Activated T-helper 17 cell treated with anti-CD3 and anti-CD28 coated beads, Interleukin-2, amount 50 U/mL, for 72 hours (primary cell): ENCODE measurements at places on chromosomes 1 and 21.

- H3K36me3 ChIP-seq = no peaks in the 10 kb centered on the region
- ATAC-seq = no peak
- no peaks in the 10 kb centered on the region for H3K27me3 ChIP-seq
- no peak overlapping the region for H3K27ac ChIP-seq
- no peaks in the 10 kb centered on the region for H3K4me1 ChIP-seq
Observed at GRCh38 chr1:112881742-112882127, 74.3 kb downstream of the SLC16A1 start.

DNA sequence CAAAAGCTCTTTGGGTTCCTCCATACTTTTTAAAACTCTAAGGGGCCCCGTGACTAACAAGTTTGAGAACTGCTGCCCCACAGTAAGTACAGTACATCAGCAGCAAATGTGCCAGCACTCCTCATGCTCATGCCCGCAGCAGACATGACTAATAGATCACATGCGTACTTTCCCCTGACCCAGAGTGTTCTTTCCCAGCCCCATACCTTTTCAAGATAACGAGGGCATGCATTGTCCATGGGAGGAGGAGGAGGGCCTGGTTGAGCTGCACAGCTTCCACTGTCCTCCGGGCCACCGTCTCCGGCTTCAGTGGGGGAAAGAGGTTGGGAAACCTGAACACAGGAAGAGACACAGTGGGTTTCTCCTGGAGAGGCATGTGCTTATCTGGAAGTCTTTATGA, 45.5 kb downstream of the DHRS3 start:
- ATAC-seq = peak; percentile 50
- no peak overlapping the region for H3K27ac ChIP-seq
- H3K4me1 ChIP-seq = no peaks in the 10 kb centered on the region
- H3K27me3 ChIP-seq = no peaks in the 10 kb centered on the region

- H3K4me1 ChIP-seq = no peaks in the 10 kb centered on the region
- H3K4me3 ChIP-seq = no peak overlapping the region
- no peaks in the 10 kb centered on the region for H3K36me3 ChIP-seq
- no peak overlapping the region for H3K27ac ChIP-seq
- peak; percentile 11 for ATAC-seq
Observed at GRCh38 chr1:184629266-184629665, 125.4 kb downstream of the EDEM3 start.

DNA sequence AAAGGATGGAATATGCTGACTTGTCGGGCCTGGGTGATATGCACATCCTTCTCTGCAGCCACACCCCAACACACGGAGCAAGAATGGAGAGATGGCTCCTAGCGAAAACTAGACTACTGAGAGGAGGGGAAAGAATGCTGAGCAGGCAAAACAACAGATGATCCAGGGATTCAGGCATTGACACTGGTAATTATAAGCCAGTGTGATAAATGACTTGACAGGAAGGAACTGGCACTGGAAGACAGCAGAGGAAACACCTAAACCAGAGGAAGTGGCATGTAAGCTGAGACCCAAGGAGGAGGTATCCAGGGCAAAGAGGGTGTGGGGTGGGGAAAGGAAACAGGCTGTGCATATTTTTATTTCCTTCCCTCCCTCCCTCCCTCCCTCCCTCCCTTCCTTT, 31.7 kb upstream of the KHDRBS1 start:
- H3K36me3 ChIP-seq = no peaks in the 10 kb centered on the region
- peak overlapping the region; percentile 65 for H3K4me3 ChIP-seq
- H3K27ac ChIP-seq = peak overlapping the region; percentile 70
- peak; percentile 34 for ATAC-seq
- H3K27me3 ChIP-seq = no peaks in the 10 kb centered on the region
- peaks cover 41% of the 10 kb centered on the region for H3K4me1 ChIP-seq

- H3K4me1 ChIP-seq = no peaks in the 10 kb centered on the region
- peaks cover 14% of the 10 kb centered on the region for H3K27me3 ChIP-seq
- H3K27ac ChIP-seq = no peak overlapping the region
- no peaks in the 10 kb centered on the region for H3K36me3 ChIP-seq
Observed at GRCh38 chr1:242811092-242811840, 286.8 kb upstream of the PLD5 start.

DNA sequence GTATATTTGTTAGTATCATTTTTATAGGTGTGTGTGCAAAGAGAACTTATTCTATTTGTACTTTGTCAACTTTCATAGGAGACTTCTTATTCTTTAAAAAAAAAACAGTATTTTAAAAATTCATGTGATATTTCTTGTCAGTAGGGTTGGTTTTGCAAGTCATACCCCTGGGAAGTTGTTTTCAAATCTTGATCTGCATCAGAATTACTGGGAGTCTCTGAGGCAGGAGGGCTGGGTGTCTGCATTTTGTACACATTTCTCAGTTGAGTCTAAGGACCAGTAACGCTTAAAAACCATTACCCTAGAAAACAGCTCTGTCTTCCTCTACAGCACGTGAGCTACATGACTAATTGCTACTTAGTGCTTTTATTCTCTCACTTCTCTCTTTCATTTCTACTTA, 76.0 kb upstream of the CTTNBP2NL start:
- no peaks in the 10 kb centered on the region for H3K36me3 ChIP-seq
- no peak for ATAC-seq
- H3K27me3 ChIP-seq = peaks cover 19% of the 10 kb centered on the region
- no peak overlapping the region for H3K4me3 ChIP-seq

DNA sequence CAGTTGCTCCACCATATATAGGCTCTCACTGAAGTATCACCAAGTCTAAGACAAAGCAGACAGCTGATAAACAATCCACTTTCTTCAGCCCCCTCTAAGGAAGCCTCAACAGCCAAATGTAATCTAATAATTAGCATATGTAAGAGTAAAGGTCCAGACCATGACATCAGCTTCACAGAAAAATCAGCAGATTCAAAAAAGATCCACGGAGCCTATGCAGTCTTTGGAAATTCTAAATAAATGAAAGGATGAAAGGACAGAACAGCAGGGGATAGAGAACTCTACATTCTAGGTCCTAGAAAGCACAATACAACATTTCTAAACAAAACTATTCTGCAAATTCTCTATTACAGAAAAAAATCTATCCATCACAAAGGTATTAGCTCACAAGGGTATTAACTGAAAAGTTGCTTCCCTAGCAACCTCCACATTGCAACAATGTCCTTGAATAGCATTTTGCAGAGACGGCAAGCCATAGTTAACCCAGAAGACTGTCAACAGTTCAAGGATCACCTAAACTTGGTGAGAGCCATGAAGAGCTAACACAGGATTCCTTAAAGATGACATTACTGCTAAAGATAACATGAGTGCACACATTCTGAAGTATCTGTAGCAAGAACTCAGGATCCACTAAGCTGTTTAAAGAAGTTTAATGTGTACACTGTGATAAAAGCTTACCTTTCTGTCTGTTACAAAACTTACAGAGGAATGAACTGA, 74.3 kb downstream of the SIPA1L2 start:
- H3K36me3 ChIP-seq = no peaks in the 10 kb centered on the region
- no peaks in the 10 kb centered on the region for H3K4me1 ChIP-seq
- no peaks in the 10 kb centered on the region for H3K27me3 ChIP-seq

DNA sequence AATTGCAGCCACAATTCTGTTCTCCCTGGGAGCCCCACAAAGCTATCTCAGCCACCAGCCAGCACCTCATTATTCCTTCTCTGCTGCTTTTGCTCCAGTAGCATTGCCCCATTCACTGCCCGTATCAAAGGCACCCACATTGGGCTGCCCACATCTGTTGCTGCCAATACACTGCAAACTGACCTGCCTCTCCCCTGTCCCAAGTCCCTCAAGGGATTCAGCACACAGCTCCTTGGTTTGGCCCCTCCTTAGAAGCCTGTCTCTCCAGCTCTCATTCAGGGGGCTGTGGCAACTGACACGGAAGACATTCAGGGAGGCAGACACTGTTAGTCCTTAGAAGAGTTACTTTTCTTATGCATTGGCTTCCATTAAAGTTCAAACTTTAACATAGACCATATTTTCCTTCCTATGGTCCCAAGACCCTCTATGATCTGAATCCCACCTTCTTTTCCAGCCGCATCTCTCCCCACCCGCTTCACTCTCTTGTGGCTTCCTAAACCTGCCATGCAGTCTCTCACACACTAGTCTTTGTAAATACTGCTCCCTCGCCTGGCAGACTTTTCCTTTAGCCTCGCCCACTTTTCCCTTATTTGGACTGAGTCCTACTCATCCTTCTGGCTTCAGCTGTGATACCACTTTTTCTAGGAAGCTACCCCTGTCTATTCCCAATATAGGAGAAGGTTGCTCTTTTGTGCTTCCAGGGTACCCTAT, 19.3 kb upstream of the KLHDC8A start:
- H3K27ac ChIP-seq = no peak overlapping the region
- H3K4me1 ChIP-seq = peaks cover 22% of the 10 kb centered on the region
- H3K4me3 ChIP-seq = no peak overlapping the region
- ATAC-seq = no peak
- H3K27me3 ChIP-seq = peaks cover 8% of the 10 kb centered on the region

GRCh38 chr1:47213230-47213963, 18.6 kb downstream of the TAL1 start:
- ATAC-seq = peak; percentile 32
- H3K4me3 ChIP-seq = no peak overlapping the region
- no peaks in the 10 kb centered on the region for H3K36me3 ChIP-seq
- peaks cover 10% of the 10 kb centered on the region for H3K27me3 ChIP-seq
- no peaks in the 10 kb centered on the region for H3K4me1 ChIP-seq

- peak overlapping the region; percentile 81 for H3K27ac ChIP-seq
- H3K27me3 ChIP-seq = no peaks in the 10 kb centered on the region
- H3K4me3 ChIP-seq = peak overlapping the region; percentile 78
- H3K36me3 ChIP-seq = peaks cover 84% of the 10 kb centered on the region
- peaks cover 26% of the 10 kb centered on the region for H3K4me1 ChIP-seq
Observed at GRCh38 chr1:24932284-24932683, 2.2 kb upstream of the RUNX3 start.

DNA sequence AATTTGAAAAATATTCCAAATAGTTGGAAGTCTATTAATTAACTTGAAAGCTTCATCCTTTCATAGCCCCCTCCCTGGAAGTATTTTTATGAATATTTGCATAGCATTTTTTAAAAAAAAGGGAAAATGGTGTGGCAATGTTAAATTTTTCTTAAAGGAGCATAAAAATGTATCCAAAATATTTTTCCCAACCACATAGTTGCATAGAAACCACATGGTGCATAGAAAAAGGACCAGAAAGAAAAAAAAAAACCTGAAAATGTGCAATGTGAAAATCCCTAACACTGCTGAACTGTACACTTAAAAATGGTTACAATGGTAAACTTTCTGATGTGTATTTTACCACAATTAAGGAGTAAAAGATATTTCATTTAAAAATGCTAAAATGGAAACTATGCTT, 8.0 kb downstream of the C1orf167 start:
- H3K4me1 ChIP-seq = no peaks in the 10 kb centered on the region
- no peak overlapping the region for H3K27ac ChIP-seq
- H3K27me3 ChIP-seq = no peaks in the 10 kb centered on the region
- ATAC-seq = no peak

DNA sequence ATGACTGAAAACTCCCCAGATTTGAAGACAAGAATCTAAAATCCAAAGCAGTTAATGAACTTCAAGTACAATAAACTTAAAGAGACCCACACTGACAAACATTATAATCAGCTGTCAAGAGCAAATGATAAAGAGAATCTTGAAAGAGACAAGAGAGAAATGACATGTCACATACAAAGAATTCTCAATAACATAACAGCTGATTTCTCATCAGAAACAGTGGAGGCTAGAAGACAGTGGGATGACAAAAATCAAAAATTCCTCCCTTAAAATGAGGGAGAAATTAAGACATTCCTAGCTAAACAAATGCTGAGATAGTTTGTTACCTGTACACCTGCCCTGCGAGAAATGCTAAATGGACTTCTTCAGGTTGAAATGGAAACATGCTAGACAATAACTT, 36.0 kb upstream of the COA6 start:
- H3K4me3 ChIP-seq = no peak overlapping the region
- no peak for ATAC-seq
- peaks cover 18% of the 10 kb centered on the region for H3K27me3 ChIP-seq
- no peaks in the 10 kb centered on the region for H3K36me3 ChIP-seq

DNA sequence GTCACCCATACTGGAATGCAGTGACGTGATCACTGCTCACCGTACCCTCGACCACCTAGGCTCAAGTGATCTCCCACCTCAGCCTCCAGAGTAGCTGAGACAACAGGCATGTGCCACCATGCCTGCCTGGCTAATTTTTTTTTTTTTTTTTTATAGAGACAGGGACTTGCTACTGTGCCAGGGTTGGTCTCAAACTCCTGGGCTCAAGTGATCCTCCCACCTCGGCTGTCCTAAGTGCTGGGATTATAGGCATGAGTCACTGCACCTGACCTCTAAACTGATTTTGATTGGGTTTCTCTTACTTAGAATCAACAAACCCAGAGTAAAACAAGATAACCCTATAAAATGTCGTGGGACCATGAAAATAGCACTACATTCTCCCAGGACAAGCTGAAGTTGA, 112.0 kb downstream of the UBE2U start:
- ATAC-seq = no peak
- H3K4me1 ChIP-seq = no peaks in the 10 kb centered on the region
- H3K36me3 ChIP-seq = no peaks in the 10 kb centered on the region
- no peak overlapping the region for H3K27ac ChIP-seq
- H3K4me3 ChIP-seq = no peak overlapping the region
- H3K27me3 ChIP-seq = no peaks in the 10 kb centered on the region

DNA sequence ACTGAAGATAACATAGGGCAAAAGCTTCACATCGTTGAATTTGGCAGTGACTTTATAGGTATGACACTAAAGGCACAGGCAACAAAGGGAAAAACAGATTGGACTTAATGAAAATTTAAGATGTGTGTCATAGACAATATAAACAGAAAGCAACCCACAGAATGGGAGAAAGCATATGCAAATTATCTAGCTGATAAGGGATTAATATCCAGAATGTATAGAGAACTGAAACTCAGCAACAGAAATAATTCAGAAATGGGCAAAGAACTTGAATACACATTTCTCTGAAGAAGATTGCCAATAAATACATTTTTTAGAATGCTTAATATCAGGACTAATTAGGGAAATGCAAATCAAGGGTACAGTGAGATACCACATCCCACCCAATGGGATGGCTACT, 55.2 kb upstream of the ANGPTL1 start:
- H3K27me3 ChIP-seq = no peaks in the 10 kb centered on the region
- H3K27ac ChIP-seq = no peak overlapping the region
- H3K4me3 ChIP-seq = no peak overlapping the region
- H3K4me1 ChIP-seq = no peaks in the 10 kb centered on the region
- no peak for ATAC-seq

GRCh38 chr1:83889707-83890106, 109.2 kb downstream of the TTLL7 start:
- no peaks in the 10 kb centered on the region for H3K4me1 ChIP-seq
- H3K27ac ChIP-seq = no peak overlapping the region
- no peaks in the 10 kb centered on the region for H3K36me3 ChIP-seq
- ATAC-seq = no peak

GRCh38 chr1:59845091-59845490, 30.3 kb downstream of the HOOK1 start:
- no peak overlapping the region for H3K27ac ChIP-seq
- H3K36me3 ChIP-seq = peaks cover 79% of the 10 kb centered on the region
- no peaks in the 10 kb centered on the region for H3K4me1 ChIP-seq
- ATAC-seq = no peak

- no peak for ATAC-seq
- no peaks in the 10 kb centered on the region for H3K36me3 ChIP-seq
- H3K27me3 ChIP-seq = peaks cover 7% of the 10 kb centered on the region
- H3K4me3 ChIP-seq = no peak overlapping the region
- H3K27ac ChIP-seq = peak overlapping the region; percentile 50
Observed at GRCh38 chr1:247386687-247387086, 29.3 kb upstream of the NLRP3 start.

GRCh38 chr1:106998431-106999002, 58.0 kb upstream of the PRMT6 start:
- H3K27me3 ChIP-seq = no peaks in the 10 kb centered on the region
- no peaks in the 10 kb centered on the region for H3K4me1 ChIP-seq
- H3K36me3 ChIP-seq = no peaks in the 10 kb centered on the region
- no peak overlapping the region for H3K27ac ChIP-seq
- H3K4me3 ChIP-seq = no peak overlapping the region
- no peak for ATAC-seq
